ENCODE measurements at places on chromosomes 6 and 20.
A peak's percentile ranks its signal among the peaks of the same experiment; 100 is the strongest.

DNA sequence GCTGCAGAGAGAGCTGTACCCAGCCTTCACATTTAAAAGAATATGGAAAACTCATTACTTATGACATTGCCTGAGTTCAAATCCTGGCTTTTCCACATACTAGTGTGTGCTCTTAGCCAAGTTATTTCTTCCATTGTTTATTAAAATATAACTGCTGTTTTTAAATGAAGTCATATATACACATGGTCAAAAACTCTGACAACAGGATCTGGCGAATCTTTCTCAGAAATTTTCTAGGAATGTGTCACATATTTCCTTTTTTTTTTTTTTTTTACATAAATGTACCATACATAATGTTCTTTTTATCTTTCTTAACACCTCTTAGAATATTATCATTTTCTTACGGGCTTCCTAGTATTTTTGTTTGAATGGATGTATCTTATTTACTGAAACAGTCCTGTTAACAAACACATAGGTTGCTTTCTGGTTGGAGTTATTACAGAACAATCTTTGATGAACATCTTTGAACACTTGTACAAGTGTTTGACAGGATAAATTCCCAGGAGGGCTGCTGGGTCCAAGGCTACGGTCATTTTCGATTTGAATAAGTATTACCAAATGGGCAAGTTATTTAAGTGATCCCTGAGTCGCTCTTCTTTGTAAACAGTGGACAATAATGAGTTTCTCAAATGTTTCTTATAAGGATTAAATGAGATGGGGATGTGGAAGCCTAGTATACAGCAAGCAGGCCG, 1.6 kb upstream of the SNX9 start:
- no peak for DNase-seq

GRCh38 chr20:388034-388994, 7.8 kb downstream of the TRIB3 start:
- no peak for DNase-seq

GRCh38 chr6:144360401-144360800, 75.3 kb downstream of the UTRN start:
- DNase-seq: no peak

DNA sequence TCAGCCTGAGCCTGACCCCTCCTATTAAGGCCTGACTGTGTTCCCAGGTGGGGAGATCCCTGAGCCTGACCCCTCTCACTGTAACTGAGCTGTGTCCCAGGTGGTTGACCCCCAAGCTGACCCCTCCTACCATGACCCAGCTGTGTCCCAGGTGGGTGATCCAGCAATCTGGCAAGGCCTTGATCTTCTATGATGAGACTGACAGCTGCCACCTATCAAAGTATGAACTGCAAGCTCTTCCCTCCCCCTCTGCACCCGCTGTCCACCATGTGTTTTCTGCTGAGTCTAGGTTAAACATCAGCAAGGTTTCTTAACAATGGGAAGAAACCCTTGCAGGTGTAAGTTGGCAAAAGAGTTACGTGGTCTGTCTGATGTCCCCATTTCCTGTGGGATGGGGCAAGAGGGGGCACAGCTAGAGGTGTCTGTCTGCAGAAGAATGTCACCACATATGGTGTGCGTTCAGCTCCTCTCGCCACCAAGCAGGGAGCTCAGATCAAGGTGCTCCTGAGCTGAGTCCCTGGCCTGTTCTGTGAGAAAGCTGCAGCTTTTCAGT, 5.9 kb downstream of the PXDC1 start:
- DNase-seq: no peak

GRCh38 chr6:35626401-35626800, 62.3 kb downstream of the FKBP5 start:
- no peak for DNase-seq

- DNase-seq: no peak
Observed at GRCh38 chr6:154242617-154243357, 113.8 kb downstream of the IPCEF1 start.

GRCh38 chr6:170344631-170345576, 38.3 kb downstream of the FAM120B start:
- DNase-seq: no peak

DNA sequence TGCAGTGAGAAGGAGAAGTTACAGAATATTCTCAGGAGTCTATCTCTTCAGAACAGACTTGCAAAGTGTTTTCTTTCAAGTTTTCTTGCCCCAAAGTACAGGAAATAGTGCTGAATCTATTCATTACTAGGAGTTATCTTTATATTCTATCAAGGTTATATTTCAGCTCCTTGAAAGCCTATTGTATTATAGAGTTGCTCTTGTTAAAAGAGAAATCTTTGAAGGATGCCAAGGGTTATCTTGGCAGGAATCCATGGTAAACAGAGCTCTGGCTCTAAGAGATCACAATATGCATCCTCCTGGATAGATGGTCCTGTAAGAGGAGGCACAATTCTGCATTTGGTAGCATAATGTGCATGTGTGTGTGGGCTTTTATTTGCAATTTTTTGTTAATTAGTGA, 21.2 kb upstream of the SNRPB2 start:
- no peak for DNase-seq

- DNase-seq: no peak
Observed at GRCh38 chr20:36152261-36152660, 2.3 kb upstream of the EPB41L1 start.

- DNase-seq: no peak
Observed at GRCh38 chr6:53244958-53245357, 96.3 kb upstream of the GCM1 start.

GRCh38 chr20:14553774-14554534, 216.5 kb upstream of the FLRT3 start:
- DNase-seq: no peak

DNA sequence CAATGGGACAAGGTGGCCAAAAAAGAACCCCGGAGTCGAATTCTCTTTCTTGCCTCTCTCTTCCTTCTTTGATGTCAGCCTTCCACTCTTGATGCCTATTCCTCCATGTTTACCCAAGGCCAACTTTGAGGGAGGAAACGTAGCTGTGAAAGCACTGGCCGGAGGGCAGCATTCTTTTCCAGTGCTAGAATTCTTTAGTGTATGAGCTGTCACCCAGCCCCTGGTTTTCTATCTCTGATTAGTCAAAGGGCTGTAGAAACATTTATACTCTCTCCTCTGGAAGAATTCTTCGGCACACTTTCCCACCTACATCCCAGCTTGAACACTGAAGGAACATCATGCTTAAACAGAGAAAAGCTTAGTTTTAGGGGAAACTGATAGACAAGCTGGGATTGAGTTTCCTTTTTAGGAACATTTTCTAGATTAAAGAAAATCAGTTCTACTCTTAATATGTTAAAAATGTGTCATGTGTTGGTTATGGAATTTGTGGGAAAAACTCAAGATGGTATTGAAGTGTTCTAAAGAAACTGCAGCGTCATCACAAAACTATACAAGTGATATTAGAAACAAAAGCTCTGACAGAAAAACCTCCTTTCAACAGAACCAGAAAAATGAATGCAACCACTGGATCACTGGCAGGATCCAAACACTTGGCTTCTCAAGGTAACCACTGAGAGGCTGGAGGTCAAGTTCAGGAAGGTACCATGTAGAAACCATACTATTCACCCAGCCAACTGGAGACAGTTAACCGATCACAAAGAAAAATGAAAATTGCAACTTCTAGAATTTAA, 20.7 kb upstream of the UTRN start:
- DNase-seq: no peak

- DNase-seq: peak; percentile 46
Observed at GRCh38 chr20:330233-331149, 5.1 kb downstream of the SOX12 start.
